ENCODE measurements at places on chromosomes 11 and 22. TPM values are rescaled to one million over a fixed set of nuclear protein-coding genes. Genes with fewer than 3 reads are reported as not detected.

The CATSPER1 gene
- total RNA-seq, result not detected

- H3K27me3 ChIP-seq, result no peaks in the 10 kb centered on the region
- DNase-seq, result no peak
- no peak overlapping the region for H3K27ac ChIP-seq
- no peak overlapping the region for H3K4me3 ChIP-seq
- no peaks in the 10 kb centered on the region for H3K4me1 ChIP-seq
- H3K36me3 ChIP-seq, result no peaks in the 10 kb centered on the region
These were observed 10.5 kb upstream of the TTLL12 start for GRCh38 chr22:43197271-43197941.

DNA sequence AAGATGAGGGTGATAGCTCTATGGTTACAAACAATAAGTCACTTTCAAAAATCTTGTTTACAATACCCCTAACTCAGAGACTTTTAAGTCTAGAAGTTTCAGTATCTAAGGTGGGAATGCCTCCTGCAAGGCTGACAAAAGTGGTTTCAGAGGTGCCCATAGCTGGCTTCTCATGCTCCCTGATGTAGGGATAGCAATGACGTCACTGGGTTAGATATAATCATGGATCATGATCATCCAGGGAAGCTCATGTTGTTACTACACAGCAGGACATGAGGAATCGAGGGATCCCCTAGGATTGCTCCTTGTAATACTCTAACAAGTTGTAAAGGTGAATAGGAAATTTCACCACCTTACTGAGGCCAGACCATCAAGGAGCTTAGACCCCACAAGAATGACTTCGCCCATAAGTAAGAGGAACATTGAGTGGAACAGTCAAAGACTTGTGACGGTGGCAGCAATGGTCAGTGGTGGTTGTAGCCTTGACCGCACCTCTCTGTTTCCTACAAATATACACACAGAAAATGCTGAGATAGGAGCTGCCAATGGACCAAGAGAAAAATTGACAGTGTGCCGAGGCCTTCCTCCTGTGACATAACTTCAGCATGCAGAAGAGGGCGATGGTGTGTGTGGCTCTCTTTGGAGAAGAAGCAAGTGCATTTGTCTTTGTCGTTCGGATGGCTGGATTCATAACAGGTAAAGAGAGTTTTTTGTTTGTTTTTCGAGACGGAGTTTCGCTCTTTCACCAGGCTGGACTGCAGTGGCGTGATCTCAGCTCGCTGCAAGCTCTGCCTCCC lies 15.6 kb downstream of the APOL4 start:
- H3K36me3 ChIP-seq, result no peaks in the 10 kb centered on the region
- no peak for DNase-seq
- H3K4me1 ChIP-seq, result peaks cover 5% of the 10 kb centered on the region
- H3K27ac ChIP-seq, result no peak overlapping the region

The HPX gene
- total RNA-seq, result 0.63 TPM

GRCh38 chr11:131839326-131839725 lies 468.9 kb downstream of the NTM start:
- H3K27ac ChIP-seq, result no peak overlapping the region
- no peak for DNase-seq
- H3K36me3 ChIP-seq, result no peaks in the 10 kb centered on the region
- no peak overlapping the region for H3K4me3 ChIP-seq
- H3K4me1 ChIP-seq, result peaks cover 11% of the 10 kb centered on the region

The HTR3A gene
- total RNA-seq, result 8.1 TPM

The ARHGAP8 gene
- total RNA-seq, result 62.8 TPM

- no peak overlapping the region for H3K27ac ChIP-seq
- H3K36me3 ChIP-seq, result no peaks in the 10 kb centered on the region
- no peaks in the 10 kb centered on the region for H3K4me1 ChIP-seq
- DNase-seq, result no peak
- no peaks in the 10 kb centered on the region for H3K27me3 ChIP-seq
These were observed 113.6 kb downstream of the DYNC2H1 start for GRCh38 chr11:103222806-103223205.

- H3K36me3 ChIP-seq, result no peaks in the 10 kb centered on the region
- peaks cover 13% of the 10 kb centered on the region for H3K4me1 ChIP-seq
- H3K4me3 ChIP-seq, result no peak overlapping the region
These were observed 3.2 kb upstream of the KCNE3 start for GRCh38 chr11:74470526-74470925.
